Activated CD4-positive, CD25-positive, alpha-beta regulatory T cell (primary cell): ENCODE measurements at places on chromosomes 12 and 14.

GRCh38 chr12:17159506-17160300, 553.7 kb upstream of the LMO3 start:
- DNase-seq = no peak

- no peak for DNase-seq
These were observed 87.0 kb downstream of the GALNT8 start for GRCh38 chr12:4807116-4807783.

GRCh38 chr14:81286574-81287370, 66.0 kb upstream of the GTF2A1 start:
- DNase-seq = no peak

DNA sequence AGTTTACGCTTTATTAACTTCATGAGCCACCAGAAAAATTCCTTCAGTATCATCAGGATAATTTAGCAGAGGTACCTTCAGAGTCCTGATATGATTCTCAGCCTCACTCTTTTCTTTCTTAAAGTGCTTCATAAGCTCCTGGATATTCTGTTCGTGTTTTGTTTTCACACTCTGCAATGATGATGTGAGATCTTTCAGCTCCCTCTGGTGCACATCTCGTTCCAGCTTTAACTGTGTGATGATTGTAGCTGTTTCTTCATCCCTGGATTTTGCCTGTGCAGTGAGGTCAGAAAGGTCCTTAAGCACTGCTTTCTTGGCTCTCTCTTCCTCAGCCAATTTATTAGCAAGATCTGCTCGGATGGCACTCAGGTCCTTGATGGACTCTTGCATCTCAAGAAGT, 156.7 kb downstream of the CEP128 start:
- no peak for DNase-seq

- DNase-seq = no peak
These were observed 3.7 kb upstream of the BEGAIN start for GRCh38 chr14:100590726-100591452.

DNA sequence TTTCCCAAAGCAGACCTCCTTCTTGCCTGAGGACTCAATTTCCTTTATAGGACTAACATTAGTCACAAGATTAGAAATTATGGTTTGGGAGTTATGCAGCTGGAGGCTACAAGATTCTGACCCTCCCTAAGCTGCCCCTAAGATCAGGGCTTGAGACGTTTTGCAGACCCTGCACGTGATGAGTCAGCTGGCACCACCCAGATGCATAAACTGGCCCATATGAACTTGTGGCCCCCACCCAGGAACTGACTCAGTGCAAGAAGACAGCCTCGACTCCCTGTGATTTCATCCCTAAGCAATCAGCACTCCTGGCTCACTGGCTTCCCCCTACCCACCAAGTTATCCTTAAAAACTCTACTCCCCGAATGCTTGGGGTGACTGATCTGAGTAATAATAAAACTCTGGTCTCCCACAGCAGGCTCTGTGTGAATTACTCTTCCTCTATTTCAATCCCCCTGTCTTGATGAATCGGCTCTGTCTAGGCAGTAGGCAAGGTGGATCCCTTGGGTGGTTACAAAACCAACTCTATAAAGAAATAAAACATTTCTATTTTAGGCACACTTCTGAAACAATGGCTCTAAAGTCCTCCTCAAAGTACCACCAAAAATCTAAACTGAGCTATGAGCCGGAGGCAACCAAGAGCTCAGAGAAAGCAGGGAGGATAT, 233.4 kb downstream of the TMEM132D start:
- DNase-seq = no peak

- no peak for DNase-seq
These were observed 184.5 kb downstream of the NUBPL start for GRCh38 chr14:31745741-31746140.

DNA sequence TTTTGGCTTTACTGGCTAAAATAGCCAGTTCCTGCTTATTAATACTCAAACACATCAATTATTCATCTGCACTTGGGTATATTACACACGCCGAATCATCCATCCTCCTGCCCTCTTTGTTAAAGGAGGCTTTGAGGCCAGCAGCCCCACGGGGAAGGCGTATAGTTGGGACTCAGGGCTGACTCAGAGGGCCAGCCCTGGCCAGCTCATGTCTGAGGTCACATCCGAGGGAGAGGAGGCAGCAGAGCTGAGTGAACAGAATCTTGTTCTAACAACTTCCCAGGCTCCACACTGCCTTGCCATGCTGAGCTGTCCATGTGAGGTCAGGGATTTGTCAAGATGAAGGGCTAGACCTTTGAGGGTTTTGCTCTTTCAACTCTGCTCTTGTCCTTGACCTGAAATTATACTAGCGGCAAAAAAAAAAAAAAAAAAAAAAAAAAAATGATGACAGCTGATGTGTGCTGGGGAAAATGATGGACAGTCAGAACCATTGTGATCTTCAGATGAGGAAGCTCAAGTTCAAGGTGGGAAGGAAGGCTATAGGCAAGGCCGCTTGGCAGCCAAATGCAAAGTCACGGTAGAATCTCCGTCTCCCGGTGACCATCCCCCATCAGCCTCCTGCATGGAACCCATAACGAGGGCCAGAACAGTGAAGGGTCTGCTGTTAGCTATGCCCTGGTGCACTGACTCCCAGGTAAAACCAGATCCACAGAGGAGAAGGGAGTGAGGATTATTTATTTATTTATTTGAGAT, 12.5 kb upstream of the MARK3 start:
- DNase-seq = no peak

DNA sequence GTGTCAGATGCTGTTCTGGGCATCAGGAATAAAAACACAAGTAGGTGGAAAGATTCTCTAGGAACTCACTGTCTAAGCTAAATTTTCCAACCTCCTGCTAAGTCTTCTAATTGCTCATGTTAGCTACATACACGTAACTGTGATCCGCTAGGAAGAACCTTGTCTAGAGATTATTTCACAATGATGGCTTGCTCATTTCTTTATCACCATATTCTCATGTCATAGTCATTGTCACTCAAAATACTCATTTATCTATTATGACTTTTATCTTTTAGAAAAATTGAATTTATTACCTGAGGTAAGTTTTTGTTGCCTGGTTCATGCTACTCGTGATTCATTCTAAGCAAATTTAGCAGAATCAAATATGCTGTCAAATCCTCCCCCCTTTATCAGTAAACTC, 1402.4 kb upstream of the FLRT2 start:
- no peak for DNase-seq
